ENCODE measurements at places on chromosomes 13 and 19.

DNA sequence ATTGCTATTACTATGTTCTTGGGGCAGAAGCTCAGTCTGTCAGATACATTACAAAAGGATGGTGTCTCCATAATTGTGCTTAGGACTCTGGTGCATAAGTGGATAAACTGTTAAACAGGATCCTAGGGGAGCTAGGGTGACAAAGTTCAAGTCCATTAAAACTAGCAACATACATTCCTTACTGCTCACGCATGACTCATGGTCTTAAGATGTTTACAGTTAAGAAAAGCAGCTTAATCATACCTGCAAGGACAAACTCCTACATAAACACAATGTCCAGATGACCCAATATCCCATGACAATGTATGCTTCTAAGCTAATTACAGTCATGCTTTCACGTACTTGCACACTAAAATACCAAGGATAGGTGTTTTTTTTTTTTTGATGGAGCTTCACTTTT is 3.5 kb upstream of the ZNF701 start:
- peak; percentile 5 for DNase-seq

- no peak for DNase-seq
These were observed 26.8 kb upstream of the CYP4F8 start for GRCh38 chr19:15588265-15588664.

DNA sequence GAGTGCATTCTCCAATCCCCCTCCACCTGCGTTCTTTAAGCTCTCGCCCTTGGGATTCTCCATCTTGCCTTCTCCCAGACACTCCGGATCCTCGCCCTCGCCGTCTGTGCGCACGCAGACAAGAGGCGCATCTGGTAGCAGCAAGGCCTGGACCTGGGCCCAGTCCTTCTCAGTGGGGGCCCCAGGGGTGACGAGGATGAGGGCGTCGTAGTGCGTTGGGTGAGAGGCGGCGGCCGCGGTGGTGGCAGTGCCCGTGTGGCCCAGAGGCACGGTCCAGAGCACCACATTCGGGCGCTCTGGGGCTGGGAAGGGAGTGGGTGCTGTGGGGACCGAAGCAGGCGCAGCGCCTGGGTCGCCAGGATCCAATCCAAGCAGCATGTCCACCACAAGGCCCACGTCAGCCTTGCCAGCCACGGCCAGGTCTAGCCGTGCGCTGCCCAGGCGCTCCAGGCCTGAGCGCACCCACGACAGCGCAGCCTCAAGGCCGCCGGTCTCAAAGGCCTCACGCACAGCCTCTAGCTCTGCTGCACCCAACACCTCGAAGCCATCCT is 3.1 kb downstream of the IRGQ start:
- no peak for DNase-seq

- DNase-seq, result no peak
These were observed 176.6 kb downstream of the KLF5 start for GRCh38 chr13:73235385-73235784.

- no peak for DNase-seq
These were observed 146.7 kb upstream of the KLF12 start for GRCh38 chr13:74280795-74281490.

GRCh38 chr19:48680436-48681126 is 7.8 kb upstream of the NTN5 start:
- no peak for DNase-seq

- peak; percentile 75 for DNase-seq
These were observed at the start of gene TRPM4 for GRCh38 chr19:49157445-49158224. Gene TRPM4, plus strand, starts transcription at chr19:49157792. Its CDS starts 75 bp downstream, at chr19:49157867.

- DNase-seq, result peak; percentile 52
These were observed 17.7 kb downstream of the SIAH3 start for GRCh38 chr13:45833663-45834375.

GRCh38 chr13:20390526-20391175 is 135.0 kb downstream of the CRYL1 start:
- no peak for DNase-seq

GRCh38 chr13:67791047-67791446 is 560.9 kb upstream of the PCDH9 start:
- DNase-seq, result no peak

GRCh38 chr13:57653229-57653989 is 21.9 kb downstream of the PCDH17 start:
- DNase-seq, result no peak

DNA sequence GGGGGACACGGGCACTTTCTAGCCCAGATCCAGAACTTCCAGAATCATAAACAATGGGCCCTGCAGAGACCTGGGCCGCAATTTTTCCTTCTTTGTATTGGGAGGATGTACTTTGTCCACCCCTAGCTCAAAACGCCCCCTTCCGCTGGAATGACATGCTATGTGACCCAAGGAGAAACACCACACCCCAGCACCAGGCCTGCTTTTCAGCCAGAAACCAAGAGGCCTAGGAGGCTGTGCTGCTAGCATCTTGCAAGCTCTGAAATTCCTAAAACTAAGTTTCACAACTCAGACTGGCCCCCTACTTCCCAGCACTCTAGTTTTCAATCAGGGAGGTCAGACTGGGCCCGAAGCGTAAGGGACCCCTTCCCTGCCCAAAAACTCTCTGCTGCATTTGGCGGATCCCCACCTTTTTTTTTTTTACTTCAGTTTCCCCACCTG is 538 bp downstream of the LSM4 start:
- DNase-seq, result peak; percentile 68

DNA sequence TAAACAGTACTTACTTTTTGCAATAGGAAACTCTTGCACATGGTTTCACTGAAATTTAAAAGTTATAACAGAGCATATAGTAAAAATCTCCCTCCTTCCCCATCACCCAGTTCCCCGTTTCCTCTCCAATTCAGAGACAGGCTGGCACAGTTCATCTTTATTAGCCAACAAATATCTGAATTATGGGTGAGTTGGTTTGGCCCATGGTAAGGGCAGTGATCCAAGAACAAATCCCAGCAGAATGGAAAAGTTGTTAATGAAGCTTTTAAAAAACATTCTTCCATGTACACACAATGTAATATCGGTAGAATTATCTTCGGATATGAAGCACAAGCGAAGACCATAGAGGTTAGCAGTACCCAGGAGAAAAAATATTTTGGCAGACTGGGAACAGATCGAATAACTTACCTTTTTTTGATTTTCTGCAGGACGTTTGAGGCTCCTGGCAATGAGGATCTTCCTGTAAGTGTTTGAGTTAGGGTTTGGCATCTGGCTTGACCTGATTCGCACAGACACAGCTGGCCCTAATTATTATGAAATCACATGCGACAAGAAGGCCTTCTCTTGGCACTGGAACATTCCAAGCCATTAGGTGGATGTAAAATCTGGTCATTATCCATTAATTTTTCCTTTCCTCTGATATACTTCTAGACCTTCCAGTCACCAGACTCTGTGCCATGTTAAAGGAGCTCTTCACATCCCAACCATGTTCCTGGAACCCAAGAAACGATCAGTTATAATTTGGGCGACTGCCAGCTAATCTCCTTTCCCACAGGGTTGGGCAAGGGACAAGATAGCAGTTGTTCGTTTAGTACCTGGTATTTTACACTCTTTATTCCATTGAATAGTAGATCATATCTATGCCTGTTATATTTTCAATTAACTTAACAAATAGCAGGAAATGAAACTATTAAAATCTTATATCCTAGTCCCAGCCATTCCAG is 139.4 kb upstream of the TSC22D1 start:
- DNase-seq, result no peak

DNA sequence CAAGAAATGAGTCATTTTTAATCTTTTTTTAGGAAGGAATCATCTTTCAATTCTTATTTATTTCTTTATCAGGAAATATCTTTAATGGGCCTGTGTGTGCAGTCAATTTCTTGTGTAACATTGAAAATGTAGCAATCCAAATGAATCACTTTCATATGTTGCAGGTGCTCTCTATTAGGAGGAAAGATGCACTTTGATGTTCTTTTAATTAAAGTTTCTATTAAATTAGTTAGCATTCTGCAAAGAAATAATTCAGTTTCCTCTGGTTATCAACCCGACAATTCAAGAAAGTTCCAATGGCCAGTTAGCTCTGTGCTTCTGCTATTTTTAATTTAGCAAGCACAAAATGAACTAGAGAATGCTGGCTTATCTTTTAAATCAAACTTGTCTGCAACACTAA is 212.0 kb downstream of the PCDH17 start:
- DNase-seq, result no peak

GRCh38 chr13:25253702-25254101 is 33.6 kb downstream of the MTMR6 start:
- DNase-seq, result no peak

- no peak for DNase-seq
These were observed 74.7 kb downstream of the ZNF429 start for GRCh38 chr19:21580101-21580500.

GRCh38 chr13:72728290-72728605 is 525 bp downstream of the BORA start:
- no peak for DNase-seq

DNA sequence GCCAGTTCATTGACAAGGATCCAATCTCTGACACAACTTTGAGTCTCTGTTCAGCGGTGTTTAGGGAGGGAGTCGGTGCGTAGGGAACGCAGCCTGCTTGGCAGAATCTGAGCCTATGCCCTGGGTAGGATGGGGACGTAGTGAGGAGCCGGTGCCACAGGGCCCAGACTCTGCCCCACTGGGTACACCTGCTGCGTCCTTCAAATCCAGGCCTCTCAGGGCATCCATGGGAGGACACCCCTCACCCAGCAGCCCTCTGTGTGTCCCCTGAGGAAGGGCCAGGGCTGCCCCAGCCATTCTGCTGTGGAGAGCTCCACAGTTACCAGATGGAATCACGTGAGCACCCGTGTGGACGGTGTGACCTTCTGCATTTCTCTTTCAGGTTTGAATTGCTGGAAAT is 133.2 kb upstream of the MCF2L start:
- DNase-seq, result no peak

GRCh38 chr19:55112777-55113569 is 4.5 kb downstream of the PPP1R12C start:
- no peak for DNase-seq

- peak; percentile 46 for DNase-seq
These were observed 964 bp downstream of the KHSRP start for GRCh38 chr19:6423499-6424194.

- no peak for DNase-seq
These were observed 2199.4 kb upstream of the PCDH20 start for GRCh38 chr13:63614874-63615612.

GRCh38 chr13:34344816-34345215 is 526.9 kb downstream of the RFC3 start:
- no peak for DNase-seq

GRCh38 chr19:14152713-14153112 is 16.3 kb upstream of the ASF1B start:
- DNase-seq, result no peak

- no peak for DNase-seq
These were observed 12.0 kb upstream of the DZIP1 start for GRCh38 chr13:95656386-95657015.

GRCh38 chr19:17086120-17086519 is 10.5 kb downstream of the MYO9B start:
- DNase-seq, result no peak

GRCh38 chr19:6218491-6219146 is 61.2 kb downstream of the MLLT1 start:
- peak; percentile 87 for DNase-seq

GRCh38 chr13:22926748-22927400 is 253.9 kb upstream of the SGCG start:
- peak; percentile 29 for DNase-seq

- DNase-seq, result no peak
These were observed 2.4 kb downstream of the ZBTB45 start for GRCh38 chr19:58516964-58517833.

GRCh38 chr19:1356508-1356865 is 27.2 kb upstream of the NDUFS7 start:
- no peak for DNase-seq

DNA sequence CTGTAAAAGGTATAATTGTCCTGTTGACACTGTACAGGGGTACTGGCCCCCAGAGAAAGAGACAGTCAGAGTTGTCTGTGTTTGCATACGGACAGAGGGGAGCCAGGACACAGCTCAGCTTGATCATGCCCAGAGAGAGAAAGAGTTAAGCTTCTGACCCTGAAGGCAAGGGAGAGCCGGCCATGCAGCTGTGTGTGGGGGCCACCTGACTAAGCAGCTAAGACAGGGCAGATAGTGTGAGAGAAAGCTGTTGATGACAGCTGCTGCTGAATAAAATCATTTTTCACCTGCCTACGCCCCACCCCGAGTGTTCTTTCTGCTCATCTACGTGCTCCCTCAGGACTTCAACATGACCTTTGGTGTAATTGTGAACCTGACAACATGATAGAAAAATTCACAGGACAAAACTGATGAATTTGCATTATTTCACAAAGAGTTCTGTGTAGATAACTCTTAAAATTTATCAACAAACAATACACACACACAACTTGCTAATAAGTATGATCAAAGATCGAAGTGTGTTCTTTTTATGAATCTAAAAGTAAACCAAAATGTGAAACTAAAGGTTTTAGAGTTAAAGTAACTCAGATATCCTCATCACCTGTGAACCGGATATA is 1294.3 kb upstream of the ATXN8OS start:
- DNase-seq, result no peak

GRCh38 chr19:15195371-15196334 is 5.1 kb downstream of the NOTCH3 start:
- DNase-seq, result peak; percentile 69
